CD14-positive monocyte (primary cell): ENCODE measurements at places on chromosomes 5 and 9. TPM values are rescaled to one million over a fixed set of nuclear protein-coding genes. Genes with fewer than 3 reads are reported as not detected.

DNA sequence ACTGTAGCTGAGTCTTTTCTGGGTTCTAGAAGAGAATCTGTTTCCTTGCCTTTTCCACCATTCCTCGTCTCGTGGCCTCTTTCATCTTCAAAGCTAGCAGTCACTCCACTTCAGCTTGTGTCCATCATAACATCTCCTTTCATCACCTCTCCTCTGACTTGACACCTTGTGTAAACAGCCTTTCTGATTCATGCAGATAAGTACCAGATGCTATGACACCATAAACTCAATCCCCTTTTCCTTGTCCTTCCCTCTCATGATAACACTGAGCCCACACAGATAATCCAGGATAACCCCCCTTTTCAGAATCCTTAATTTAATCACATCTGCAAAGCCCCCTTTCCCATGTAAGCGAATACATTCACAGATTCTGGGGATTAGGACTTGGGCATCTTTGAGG lies 95.5 kb downstream of the SNX24 start:
- DNase-seq, result no peak

DNA sequence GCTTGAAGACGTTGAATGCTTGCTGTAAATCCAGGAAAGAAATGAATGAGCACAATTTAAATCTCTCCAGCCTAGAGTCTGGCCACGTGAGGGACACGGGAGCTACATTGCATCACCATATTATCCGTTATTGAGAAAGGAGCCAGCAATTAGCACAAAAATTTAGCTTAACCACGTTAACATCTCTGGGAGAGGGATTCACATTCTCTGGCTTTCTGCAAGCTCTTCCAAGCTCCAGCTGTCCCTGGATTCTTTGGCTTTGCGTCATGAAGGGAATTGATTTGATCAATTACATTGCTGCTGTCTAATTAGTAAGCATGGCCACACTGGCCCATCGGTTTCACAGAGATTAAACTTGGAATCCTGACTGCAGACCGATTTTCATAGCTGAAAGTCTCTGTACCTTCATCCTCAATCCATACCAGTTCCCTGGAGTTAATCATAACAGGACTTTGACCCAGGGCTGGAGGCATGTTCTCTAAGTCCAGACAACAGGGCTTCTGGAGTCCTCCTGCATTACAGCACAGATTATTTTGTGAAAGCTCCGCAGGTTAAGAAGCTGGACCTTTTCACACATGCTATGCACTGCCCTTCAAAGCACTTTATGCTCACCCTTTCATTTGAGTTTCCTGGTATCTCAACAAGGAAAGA lies 31.6 kb downstream of the ADRA1B start:
- no peak for DNase-seq

DNA sequence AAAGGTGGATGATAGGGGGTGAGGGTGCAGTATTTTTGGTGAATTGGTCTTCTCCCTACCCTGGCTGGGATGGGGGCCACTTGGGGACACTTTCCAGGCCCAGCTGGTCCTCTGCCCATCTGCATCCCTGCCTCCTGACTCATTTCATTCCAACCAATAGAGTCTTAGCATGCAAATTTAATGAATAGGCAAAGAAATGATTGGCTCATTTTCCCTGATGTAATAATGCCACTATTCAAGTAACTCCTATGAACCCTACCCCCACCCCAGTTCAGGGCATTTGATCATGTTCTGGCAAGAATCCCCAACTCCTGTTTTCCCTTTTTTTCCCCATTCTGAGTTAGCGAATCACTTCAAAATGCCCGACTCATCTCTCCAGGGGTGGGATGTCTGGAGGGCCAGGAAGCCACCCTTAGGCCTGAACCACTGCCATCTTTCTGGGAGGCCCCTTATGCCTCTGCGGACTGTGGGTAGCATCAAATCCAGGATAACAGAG lies 56.7 kb downstream of the PCDH1 start:
- peak; percentile 6 for DNase-seq

DNA sequence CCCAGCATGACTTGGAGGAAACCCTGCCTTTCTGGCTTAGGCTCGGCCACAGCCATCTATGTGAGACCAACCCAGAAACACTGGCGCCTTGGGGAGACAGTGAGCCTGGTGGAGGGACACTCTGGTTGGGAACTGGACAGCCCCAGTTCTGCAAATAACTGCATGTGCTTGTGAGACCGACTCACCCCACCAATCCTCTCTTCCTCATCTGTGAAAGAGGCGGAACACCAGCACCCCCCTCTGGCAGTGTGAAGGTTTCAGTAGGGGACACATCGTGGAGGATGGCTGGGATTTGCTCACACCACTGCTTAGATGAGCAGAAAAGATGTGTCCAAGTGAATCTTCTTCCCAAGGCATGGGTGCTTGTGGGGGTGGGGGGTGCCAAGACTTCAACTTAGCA lies 43.4 kb upstream of the N4BP3 start:
- DNase-seq, result no peak

SLC22A4 gene
- polyA plus RNA-seq, result 13.0 TPM

CCL21 gene
- polyA plus RNA-seq, result not detected

- no peak for DNase-seq
Measured at GRCh38 chr5:139670369-139671095, 22.4 kb downstream of the CXXC5 start.

GRCh38 chr9:132412089-132412488 lies 2.1 kb downstream of the CFAP77 start:
- DNase-seq, result peak; percentile 12

DNA sequence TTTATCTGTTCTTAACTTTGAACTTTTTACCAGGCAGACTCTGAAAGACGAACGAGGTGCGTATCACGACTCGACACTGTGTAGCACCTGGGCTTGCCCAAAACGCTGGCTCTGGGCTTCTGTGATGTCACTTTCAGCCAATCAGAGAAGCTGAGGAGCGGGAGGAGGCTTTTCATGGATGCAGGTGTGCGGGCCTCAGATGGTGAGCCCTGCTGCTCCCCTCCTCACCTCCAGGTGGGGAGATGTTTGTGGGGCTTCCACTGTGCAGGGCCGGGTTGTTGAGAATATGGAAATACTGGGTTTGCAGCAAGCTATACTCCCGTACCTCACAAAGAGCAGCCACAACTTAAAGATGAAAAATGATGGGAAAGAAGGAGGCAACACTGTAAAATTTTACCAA lies 246.3 kb downstream of the IRX2 start:
- no peak for DNase-seq

DNA sequence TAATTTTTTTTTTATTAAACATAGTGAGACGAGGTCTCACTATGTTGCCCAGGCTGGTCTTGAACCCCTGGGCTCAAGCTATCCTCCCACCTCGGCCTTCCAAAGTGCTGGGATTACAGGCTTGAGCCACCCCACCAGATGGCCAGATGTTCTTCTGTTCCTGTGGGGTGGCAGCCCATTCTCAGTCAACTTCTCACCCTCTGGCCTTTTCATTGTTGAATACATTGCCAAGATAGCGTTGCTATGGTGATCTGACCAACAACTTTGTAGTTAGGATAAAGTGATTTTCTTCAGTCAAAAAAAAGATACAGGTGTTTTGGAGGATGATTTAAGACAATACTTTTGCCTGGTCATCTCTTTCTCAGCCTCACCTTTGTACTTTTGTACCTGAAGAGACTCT lies 109.1 kb downstream of the EGFLAM start:
- no peak for DNase-seq

NSUN2 gene
- 37.4 and 63.4 TPM in 2 replicates for polyA plus RNA-seq

DNA sequence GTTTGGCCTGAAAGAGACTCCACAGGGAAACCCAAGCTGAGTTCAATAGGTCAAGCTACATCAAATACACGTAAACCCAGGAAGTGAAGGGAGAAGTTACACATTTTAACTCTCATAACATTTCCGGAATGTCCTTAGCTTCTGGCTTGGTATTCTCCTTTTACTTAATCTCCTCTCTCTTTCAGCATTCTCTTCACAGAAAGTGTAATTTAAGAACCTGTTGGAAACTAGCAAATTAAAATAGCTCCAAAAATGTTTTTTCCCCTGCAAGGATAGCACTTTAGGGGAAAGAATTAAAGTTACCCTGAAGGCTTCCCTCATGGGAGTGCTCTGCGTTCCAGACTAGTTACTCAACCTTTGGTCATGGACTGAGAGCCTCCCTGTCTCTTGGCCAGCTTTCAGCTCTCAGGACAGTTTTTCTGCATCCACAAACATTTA lies 292.7 kb upstream of the TARS1 start:
- DNase-seq, result no peak

DNA sequence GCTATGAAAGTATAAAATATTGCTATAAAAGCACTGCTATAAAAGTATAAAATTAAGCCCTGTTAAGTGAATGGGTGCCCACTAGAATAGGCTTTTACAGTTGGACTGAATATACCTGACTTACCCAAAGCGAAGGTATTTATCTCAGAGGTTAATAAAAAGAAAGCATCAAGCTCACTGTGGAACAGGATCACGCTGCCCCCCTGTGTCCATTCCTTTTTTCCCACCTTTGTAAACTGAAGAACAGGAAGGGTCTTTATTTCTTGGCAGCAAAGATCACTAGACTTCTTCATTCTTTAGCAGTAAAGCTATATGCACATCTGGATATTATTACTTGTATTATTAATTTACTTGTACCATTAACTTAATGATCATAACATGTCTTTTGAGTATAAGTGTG lies 22.1 kb upstream of the PLPP6 start:
- DNase-seq, result no peak

GRCh38 chr9:2107906-2108451 lies 92.8 kb downstream of the SMARCA2 start:
- DNase-seq, result no peak

- DNase-seq, result no peak
Measured at GRCh38 chr9:100555471-100555870, 22.4 kb upstream of the CAVIN4 start.

GRCh38 chr5:71957292-71957898 lies 149.9 kb upstream of the MAP1B start:
- no peak for DNase-seq

PLPP7 gene
- 3.1 TPM for polyA plus RNA-seq

GRAMD2B gene
- polyA plus RNA-seq, result 1.2 TPM

LHX3 gene
- not detected in 2 replicates for polyA plus RNA-seq

DNA sequence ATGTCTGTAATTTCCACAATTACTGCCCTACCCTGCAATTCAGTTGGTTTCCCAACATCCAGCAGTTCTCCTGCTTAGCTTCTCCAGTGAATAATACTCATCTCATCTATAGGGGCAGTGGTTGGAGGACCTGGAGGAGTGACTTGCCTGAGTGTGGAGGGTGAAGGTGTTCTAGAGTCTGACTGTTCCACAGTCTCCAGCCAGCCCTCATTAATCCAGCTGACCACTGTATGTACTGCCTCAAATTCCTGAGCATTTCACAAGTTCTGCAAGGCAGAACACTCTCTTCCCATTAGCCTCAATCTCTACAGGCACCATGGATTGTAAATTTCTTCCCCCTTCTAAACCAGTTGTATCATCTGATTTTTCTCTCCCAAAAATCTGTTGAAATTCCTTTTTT lies 147.4 kb upstream of the NFIL3 start:
- DNase-seq, result no peak

- no peak for DNase-seq
Measured at GRCh38 chr5:654071-654778, 38.9 kb downstream of the TPPP start.

NIM1K gene
- 0.13 TPM in 2 replicates for polyA plus RNA-seq

DNA sequence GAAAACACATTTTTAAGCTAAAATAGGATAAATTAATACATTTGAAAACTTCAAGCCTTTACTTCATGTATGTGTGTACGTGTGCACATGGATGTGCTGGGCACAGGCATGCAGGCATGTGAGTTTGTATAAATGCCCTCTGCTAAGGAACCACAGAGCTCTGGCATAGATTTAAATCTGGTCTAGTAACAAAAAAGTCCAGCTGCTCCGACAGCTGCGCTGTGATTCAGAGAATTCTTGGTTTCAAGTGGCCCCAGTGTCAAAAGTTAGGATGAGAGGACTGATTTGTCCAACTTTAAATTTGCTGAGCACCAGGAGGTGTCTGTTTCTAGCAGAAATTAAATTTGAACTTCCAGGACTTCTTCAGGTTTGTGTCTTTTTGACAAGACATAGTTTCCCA lies 203.7 kb upstream of the TUT7 start:
- no peak for DNase-seq

DNA sequence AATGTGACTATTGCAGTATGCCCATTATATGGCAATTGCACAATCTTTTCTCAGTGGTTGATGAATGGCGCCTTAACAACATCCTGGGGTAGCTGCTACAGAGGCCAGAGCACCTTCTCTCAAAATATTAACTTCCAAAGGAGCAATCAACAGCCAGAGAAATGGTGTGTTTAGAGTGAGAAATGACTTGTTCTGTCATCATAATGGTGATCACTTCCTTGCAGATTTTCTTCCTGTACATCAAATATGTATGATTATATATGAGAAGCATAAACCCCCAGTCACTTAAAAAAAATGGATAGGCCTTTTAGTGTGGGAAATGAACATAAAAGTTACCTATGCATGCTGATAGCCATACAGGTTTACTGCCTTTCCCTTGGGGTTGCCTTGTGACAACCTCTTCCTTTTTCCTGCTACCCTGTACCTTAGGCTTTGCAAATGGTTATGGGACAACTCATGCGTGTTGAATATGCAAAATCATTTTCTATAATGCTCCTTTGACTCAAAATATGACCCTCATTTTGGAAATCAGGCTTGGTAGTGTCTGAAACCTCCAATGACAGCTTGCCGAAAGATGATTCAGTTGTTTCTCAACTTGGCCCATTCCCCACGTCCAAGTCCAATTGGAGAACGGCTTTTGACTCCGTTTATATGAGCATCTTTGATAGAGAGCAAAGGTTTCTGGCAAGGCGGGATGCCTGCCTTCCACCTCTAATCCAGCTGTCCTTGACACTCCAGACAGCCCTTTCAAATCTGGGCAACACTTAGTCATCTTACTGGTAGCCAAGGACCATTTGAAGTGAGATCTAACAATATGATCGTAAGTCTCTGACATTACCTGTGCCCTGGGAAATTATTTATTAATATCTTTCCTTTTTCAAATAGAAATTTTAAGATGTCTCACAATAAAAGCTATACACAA lies 69.3 kb downstream of the SLC1A1 start:
- DNase-seq, result no peak

IFNA8 gene
- polyA plus RNA-seq, result not detected

GRCh38 chr9:77585335-77585786 lies 62.8 kb downstream of the GNA14 start:
- DNase-seq, result no peak

DNA sequence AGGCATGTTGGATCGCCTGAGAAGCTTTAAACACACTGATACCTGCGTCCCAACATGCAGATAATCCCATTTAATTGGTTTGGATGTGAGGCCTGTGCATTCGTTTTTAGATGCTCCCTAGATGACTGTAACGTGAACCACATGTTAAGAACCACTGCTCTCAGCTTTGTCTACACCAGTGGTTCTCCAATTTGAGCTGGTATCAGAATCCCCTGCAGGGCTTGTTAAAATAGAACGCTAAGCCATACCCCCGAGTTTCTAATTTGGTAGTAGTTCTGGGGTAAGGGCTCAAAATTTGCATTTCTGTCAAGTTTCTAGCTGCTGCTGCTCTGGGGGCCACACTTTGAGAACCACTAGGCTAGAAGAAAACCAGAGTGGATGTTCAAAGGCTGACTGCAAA lies 74.7 kb downstream of the S1PR3 start:
- DNase-seq, result no peak
